Activated CD4-positive, alpha-beta memory T cell treated with anti-CD3 and anti-CD28 coated beads for 36 hours (primary cell): ENCODE measurements at places on chromosomes 2 and 18.

- no peak for DNase-seq
Observed at GRCh38 chr2:74806920-74807319, 27.0 kb upstream of the HK2 start.

DNA sequence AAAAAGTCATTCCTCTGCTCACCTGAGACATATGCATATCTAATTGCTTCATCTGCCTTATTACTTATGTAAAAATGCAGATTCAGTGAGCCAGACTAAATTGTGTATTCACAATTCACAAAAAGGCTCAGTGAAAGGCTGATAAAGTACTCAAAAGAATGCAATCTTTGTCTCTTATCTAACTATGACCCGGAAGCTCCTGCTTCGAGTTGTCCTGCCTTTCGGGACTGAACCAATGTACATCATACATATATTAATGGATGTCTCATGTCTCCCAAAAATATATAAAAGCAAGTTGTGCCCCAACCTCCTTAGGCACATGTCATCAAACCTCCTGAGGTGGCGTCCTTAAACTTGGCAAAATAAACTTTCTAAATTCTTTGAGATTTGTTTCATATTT, 120.5 kb downstream of the SCN3A start:
- DNase-seq = no peak

DNA sequence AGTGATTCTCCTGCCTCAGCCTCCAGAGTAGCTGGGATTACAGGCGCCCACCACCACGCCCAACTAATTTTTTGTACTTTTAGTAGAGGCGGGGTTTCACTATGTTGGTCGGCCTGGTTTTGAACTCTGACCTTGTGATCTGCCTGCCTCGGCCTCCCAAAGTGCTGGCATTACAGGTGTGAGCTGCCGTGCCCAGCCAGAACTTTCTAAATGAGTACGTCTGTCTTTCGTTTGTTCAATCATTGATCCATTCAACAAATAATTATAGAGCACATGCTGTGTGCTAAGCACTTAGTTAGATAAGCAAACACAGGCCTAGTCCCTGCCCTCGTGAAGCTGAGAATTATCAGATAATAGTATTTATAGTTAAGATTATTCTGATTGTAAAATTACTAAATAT, 56.5 kb downstream of the TTC39C start:
- DNase-seq = no peak

GRCh38 chr18:2655954-2656236, 369 bp downstream of the SMCHD1 start:
- DNase-seq = no peak
